ENCODE measurements at places on chromosomes 3 and 15.

- no peak for DNase-seq
These were observed 97.2 kb upstream of the MB21D2 start for GRCh38 chr3:193014902-193015301.

- DNase-seq: no peak
These were observed 61.5 kb upstream of the ULK4 start for GRCh38 chr3:42023380-42023779.

DNA sequence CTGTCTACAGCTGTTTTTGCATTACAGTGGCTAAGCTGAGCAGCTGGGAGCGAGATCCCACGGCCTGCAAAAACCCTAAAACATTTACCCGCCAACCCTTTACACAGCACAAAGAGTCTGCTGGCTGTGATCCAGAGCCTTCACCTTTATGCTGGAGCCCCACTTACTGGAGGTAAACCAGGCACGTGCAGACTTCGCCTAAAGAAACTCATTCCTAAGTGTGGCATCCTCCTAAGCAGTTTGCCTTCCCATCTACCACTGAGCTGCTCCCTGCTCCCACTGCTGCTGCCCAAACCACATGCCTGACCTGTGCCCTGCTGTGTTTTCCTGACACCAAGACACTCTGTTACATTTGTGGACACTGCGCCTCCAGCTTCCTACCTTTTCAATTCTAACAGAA, 53.0 kb downstream of the CHSY1 start:
- DNase-seq: no peak

GRCh38 chr3:174424656-174425055, 434.5 kb upstream of the NAALADL2 start:
- DNase-seq: no peak
